ENCODE measurements at places on chromosomes 7 and 10.

DNA sequence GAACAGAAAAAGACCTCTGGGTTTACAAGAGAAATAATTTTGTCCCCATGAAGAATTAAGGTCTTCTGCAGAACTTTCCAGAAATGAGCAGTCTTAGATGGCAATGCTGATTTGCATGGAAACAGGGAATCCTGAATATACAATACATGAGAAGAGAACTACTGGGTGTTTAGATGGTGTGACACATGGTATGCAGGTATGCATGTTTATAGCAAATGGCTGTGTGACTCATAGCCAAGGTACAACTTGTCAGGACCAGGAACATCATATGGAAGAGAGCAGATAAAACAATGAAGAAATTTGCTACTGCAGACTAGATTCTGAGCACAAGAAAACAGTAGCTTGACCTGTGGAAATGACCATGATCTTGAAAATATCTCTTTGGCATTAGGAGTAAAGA, 907.8 kb downstream of the GATA3 start:
- no peak for DNase-seq

GRCh38 chr10:99569253-99569939, 36.7 kb downstream of the NKX2-3 start:
- DNase-seq = no peak

DNA sequence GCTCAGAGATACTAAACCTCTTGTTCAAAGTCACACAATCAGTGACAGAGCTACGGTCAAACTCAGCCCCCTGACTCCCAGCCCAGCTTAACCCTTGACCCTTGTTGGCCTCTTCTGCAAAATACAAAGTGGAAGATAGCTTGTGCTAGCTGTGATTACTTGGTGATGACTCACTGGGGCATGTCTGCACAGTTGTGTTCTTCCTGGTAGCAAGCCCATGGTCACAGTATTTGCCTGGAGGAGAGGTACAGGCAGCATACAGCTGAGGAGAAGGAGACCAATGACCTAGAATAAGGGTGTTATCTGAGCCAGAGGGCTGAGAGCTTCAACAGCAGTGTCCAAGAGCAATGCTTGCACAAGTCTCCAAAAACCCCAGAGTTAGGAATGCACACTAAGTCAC, 5.7 kb upstream of the HSPA12A start:
- DNase-seq = no peak

GRCh38 chr10:131948501-131948900, 33.2 kb downstream of the BNIP3 start:
- DNase-seq = no peak

GRCh38 chr7:98626460-98627412, 9.7 kb downstream of the NPTX2 start:
- no peak for DNase-seq

GRCh38 chr7:43645699-43646226, 62.9 kb downstream of the STK17A start:
- no peak for DNase-seq

DNA sequence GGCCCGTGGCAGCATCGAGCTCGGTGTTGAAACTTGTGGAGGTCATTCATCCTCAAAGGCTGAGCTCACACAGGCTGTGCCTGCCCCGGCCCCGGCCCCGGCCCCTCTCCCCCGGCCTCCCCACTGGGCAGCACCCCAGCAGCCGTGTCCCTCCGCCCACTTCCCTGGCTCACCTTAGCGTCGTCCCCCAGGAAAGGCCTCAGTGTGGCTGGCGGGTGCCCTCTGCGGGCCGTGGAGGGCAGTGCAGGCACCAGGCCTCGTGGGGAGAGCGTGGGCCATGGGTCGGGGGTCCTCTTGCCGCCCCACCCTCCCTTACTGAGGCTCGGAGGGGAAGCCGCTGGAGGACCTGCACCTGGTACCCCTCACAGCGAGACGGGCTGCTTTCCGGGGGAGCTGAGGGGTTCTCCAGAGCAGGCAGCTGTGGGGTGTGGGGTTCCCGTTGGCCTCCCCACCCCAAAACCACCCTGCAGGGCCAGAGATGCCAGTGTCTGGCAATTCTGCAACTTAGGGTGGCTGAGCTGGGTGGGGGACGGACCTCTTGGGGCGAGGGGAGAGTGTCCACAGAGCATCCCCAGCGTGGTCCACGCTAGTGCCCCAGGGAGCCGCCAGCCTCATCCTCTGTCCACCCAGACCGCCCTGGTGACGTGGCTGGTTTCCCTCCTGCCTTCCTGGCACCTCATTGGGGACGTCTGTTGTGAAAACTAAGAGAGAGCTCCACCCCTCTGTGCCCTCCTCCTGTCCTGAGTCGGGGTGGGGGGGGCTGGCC, 44.2 kb upstream of the DPYSL4 start:
- DNase-seq = no peak

- DNase-seq = no peak
Measured at GRCh38 chr10:128111696-128112095, 14.5 kb downstream of the MKI67 start.

- no peak for DNase-seq
Measured at GRCh38 chr10:99965700-99966099, 44.0 kb downstream of the DNMBP start.

DNA sequence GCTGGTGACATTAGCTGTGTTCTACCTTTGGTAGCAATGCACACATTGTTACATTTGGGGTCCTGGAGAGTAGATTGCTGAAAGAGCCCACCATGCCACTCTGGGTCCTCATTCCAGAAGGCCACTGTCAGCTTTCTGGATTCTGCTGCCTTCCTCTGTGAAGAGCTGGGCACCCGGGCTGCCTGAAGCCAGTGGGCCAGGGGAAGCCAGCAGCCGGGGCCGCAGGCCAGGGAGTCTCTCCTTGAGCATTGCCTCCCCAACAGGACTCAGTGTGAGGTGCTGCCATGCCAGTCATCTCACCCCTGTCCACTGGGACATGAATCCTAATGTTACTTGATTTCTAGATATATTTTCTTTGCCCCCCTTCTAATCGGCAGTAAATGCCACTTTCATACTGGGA, 234.0 kb downstream of the SKAP2 start:
- DNase-seq = no peak

DNA sequence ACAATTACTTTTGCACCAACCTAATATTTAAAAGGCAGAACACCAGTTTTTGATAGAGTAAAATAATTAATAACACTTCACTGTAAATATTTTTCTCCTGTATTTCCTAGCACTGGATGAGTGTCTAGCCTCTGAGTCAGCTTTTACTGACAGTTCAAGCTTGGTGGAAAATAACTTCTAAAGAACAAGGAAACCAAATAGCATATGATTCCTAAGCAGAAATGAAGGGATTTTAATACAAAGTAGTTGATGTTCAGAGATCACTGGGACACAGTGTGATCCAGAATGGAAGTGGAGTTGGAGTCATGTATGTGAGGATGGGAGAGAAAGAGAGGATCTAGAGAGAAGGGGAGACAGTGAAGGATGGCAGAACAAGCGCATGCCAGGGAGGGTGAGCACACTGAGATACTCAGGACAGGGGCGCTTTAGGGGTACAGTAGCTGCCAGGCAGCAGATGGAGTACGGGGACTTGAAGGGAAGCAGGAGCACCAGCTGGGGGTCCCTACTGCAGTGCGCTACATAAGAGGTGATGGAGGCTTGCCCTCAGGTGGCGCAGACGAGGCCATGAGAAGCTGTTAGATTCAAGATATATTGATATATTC, 117.9 kb upstream of the KLF6 start:
- DNase-seq = no peak

GRCh38 chr10:7251696-7252465, 159.0 kb downstream of the SFMBT2 start:
- DNase-seq = no peak

DNA sequence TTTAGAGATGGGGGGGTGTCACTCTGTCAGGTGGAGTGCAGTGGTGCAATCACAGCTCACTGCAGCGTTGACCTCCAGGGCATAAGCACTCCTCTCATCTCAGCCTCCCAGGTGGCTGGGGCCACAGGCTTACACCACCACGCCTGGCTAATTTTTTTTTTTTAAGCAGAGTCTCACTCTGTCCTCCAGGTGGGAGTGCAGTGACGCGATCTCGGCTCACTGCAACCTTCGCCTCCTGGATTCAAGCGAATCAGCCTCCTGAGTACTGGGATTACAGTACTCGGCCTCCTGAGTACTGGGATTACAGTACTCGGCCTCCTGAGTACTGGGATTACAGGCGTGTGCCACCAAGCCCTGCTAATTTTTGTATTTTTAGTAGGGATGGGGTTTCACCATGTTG, 23.6 kb upstream of the PPIA start:
- DNase-seq = no peak

DNA sequence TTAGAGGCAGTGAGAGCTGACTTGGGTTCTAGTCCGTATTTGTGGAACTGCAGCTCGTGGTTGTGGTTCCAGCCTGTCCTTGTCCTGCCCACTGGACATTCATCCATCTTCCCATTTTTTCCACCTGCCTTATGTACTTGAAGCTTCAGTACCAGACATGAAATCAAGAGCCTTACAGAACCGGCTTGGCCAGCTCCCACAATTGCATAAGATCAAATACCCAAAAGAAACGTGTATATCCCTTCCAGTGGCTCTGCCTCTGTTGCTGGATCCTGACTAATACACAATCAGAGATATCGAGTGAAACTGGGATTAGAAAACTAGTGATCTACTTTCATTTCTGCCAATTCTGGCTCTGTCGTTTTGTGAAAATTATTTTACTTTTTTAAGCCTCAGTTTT, 23.8 kb upstream of the LIPA start:
- DNase-seq = no peak

DNA sequence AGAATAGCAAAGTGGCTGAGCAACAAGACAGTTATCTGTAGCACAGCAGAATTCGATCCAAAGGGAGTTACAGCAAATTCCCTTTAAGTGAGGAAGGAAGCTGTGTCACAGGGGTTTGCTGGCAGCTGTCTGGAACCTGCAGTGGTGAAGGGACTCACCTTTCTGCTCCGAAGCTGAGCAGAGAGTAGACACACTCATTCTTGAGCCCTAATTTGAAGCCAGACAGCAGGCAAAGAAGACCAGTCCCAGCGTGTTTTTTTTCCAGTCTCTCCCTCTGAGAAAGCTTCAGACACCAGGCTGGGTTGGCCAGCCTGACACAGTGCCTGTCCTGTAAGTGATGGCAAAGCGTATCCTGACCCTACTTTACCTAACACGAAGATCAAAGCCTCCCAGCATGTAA, 210.7 kb downstream of the TRIL start:
- DNase-seq = no peak

DNA sequence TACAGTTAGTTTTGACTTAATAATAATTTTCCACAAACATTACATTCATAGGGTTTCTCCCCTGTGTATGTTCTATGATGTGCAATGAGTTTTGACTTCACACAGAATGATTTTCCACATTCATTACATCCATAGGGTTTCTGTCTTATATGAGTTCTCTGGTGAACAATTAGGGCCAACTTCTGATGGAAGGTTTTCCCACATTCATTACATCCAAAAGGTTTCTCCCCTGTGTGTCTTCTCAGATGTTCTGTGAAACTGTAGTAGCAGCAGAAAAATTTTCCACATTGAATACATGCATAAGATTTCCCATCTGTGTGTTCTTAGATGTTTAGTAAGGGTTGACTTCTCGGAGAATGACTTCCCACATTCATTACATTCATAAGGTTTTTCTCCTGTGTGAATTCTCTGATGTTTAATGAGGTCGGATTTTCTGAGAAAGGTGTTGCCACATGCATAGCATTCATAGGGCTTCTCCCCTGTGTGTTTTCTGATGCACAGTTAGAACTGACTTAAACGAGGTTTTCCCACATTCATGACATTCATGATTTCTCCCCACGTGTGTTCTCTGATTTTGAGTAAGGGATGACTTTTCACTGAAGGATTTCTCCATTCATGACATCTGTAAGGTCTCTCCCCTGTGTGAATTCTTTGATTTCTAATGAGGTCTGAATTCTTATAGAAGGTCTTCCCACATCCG, 118.5 kb downstream of the ZNF33B start:
- no peak for DNase-seq

- DNase-seq = no peak
Measured at GRCh38 chr10:126675656-126676438, 5.4 kb upstream of the C10orf90 start.

DNA sequence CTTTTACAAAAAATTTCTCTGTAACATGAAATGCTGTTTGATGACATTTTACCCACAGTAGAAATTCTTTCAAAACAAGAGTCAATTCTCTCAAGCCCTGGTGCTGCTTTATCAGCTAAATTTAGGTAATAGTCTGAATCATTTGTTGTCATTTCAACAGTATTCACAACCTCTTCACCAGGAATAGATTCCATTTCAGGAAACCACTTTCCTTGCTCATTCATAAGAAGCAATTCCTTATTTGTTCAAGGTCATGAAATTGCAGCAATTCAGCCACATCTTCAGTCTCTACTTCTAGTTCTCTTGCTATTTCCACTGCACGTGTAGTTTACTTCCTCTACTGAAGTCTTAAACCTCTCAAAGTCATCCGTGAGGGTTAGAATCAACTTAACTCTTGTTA, 14.1 kb downstream of the STAG3 start:
- DNase-seq = no peak

DNA sequence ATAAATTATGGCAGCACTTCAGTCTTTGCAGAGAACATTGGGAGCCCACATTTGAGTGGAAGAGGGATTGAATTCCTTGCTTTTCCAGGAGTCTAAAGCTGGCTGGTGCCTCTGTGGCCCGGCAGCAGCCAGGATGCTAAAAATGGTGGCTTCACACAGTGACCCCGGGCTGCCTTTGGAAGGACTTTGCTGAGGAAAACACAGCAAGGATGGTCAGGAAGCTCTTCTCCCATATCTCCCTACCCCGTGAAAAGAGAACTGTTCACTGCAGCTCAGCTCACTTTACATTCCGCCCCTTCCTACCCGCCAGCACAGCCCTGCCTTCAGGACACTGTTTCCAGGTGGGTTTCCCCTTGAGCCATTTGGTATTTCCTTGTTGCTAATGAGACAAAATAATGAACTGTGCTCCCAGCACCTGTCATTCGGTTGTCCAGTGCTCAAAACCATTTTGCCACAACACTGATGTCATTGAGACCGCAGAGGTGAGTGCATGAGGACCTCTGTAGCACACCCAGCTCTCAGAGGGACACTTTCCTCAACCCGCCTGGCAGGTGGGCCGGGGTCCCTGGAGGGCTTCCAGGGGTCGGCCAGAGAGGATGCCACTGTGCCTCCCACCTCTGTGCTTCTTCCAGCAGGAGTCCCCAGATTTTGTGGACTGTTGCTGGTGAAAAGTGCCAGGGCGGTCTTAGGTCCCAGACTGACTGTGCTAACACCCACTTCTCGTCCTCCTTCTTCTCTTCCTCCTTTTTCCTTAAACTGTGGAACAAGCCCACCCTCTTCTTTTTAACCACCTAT, 255.7 kb upstream of the PPP2R2D start:
- DNase-seq = no peak

Data from Jurkat, Clone E6-1 (cell line).